ENCODE measurements at places on chromosomes 1 and 21.
A peak's percentile ranks its signal among the peaks of the same experiment; 100 is the strongest.

- no peak for DNase-seq
These were observed 4.4 kb downstream of the CDC7 start for GRCh38 chr1:91505086-91505485.

- no peak for DNase-seq
These were observed 22.0 kb upstream of the FHAD1 start for GRCh38 chr1:15224974-15225373.

DNA sequence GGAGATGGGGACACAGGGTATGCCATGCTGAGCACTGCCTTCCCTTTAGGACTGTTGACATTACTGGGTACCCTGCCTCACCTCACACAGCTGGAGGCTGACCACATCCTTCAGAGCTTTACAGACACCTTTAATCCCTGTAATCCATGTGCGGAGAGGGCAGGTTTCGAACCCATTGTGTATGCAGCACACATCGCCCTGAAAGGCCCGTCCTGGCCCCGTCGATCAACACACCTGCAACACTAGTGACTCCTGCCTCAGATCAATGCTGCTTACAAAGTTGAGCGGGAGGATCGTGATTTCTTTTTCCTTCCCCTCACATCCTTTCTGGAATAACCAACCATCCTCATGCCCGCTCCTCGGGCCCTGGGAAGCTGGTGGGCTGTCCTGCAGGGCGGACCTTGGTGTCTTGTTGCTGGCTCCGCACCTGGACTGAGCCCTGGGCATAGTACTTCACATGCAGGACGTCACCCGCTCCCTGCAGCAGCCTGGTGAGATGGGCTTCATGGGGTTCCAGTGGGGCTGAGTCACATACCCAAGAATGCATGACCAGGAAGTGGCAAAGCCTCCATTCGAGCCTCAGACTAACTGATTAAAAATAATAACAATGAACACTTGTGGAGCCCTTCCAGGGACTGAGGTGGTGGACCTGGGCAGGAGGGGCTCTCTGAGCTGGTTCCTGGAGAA, 403.6 kb downstream of the PTPRU start:
- no peak for DNase-seq

DNA sequence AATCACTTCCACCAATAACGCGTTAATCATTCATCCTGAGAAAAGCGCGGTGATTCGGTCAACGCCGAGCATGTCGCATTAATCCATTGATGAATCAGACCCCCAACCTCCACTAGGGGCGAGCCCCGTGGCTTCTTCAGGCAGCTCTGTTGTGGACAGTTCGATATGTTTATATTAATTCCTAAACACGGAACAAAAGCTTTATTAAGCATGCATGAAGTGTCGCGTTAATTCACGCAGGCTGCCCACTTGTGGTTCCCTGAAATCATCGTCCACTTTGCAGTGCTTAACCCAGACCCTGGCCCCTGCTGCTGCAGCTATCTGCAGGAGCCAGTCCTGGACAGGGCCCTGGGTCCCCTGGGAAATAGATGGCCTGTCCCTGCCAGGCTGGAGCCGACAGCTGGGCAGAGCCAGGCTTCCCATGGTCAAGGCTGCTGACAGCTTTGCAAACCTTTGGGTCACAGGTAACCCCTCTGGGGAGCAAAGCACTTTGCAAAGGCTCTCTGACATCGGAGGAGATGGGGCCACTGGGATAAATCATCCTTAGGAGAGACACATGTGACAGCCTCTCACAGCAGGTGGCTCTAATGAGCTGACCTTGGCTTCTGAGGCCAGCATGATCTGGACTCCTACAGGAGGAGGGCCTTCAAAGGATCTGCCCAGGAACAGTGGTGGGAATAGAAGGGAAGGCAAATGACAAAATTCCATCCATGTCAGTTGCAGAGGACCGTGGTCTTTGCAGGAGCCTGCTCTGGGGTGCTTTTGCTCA, 137.0 kb upstream of the AJAP1 start:
- DNase-seq: no peak

DNA sequence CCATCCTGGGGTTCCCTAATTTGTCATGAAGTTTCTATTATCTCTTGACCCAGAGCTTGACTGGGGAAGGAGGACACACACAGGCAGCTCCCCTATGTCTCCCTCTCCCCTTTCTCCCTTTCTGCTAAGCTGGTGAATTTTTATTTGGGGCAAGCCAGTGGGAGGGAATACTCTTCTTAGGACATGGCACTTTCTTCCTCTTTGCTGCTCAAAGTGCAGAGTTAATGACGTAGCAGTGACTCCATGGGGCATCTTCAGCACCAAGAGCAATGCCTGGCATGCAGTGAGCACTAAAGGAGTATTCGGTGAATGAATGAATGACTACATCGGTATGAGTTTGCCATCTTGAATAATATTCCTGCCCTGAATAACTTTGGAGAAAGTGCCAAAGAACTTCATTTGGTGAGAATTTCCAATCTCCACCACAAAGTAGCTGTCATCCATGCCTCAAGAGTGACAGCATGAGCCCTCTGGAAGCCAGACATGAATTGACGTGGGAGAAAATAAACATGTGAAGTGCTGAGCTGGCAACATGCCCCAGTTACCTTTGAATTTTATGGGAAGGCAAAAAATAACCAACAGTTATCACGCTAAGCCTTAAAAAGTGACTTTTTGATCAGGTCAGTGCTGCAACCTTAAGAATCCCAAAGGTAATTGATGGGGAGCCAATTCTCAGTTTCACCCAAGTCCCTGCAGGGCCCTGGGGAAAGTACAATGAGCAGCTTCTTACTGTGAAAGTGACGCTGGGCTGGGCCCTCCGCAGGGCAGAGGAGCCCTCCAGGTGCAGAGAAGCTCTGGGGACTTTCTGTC, 22.1 kb upstream of the ATF3 start:
- no peak for DNase-seq

- DNase-seq: no peak
These were observed 206.6 kb downstream of the HLX start for GRCh38 chr1:221085701-221086375.

GRCh38 chr1:156560585-156561163, 11.7 kb downstream of the IQGAP3 start:
- DNase-seq: no peak

GRCh38 chr1:113057006-113057405, 16.0 kb upstream of the LRIG2 start:
- DNase-seq: no peak

DNA sequence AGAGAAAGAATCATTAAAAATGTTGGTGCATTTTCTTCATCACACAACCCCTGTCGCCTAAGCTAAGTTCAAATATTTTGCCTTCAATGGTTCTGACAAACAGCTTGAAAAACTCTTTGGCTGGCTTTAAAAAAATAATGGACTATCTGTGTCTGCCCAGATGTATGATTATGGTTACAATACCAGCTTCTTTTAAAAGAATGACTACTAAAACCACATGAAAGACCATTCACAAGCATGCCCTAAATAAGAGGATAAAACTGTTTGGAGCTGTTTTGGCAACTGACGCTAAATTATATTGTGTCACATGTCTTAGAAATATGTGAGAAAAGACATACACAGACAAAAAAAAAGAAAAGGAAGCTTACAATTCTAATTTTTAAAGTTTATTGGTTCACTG, 23.7 kb upstream of the PLPPR4 start:
- no peak for DNase-seq

DNA sequence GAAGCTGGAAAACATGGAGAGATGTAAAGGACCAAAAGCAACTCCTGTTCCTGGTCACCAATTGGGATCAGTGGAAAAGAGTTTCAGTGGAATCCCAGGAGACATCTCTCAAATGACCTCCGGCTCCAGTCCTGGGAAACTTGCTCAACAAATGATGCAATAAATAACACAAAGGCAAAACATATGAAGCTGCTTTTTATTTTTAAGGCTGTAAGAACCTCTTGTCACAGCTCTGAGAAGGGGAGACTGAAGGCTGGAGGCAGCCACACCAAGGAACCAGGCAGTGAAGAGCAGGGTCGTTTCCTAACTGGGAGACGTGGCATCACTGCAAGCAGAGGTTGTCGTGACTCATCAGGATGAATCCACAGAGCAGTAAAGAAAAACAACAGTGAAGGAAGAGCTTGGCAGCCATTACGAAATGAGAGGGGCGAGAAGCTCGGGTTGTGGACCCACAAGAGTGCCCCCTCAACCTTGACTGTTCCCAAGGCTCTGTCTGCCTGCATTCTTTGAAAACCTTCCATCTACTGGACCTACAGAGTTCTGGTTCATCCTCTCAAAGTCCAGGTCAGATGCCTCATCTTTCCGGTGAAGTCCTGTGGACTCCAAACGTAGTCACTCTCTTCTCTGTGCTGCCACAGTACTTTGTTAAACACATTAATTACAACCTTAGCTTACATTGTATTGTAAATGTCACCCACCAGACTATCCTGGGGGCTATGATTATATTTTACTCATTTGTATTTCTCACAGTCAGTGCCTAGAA, 32.1 kb downstream of the JAK1 start:
- DNase-seq: peak; percentile 18
